Activated CD8-positive, alpha-beta memory T cell treated with anti-CD3 and anti-CD28 coated beads, Interleukin-2, amount 50 U/mL, for 48 hours (primary cell): ENCODE measurements at places on chromosomes 6 and 20.

- no peak for DNase-seq
Observed at GRCh38 chr6:25583099-25583498, 68.9 kb upstream of the SCGN start.

DNA sequence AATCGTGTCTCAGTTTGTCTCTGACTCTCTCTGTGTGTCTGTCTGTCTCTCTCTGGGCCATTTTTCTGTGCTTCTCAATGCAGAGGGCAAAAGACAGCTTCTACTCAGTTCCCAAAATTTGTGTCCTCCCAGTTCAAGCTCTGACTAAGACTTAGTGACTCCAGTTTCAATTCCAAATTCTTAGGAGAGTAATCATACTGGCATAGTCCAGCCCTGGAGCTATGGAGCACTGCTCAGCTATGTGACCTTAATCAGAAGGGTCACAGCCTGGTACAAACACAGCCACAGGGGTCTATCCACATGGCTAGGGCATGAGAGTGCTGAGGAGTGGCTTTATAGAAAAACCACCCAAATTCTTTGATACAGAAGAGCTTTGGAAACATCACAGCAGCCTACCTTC, 91.9 kb downstream of the FOXF2 start:
- DNase-seq: no peak

GRCh38 chr20:8372824-8373380, 240.8 kb downstream of the PLCB1 start:
- no peak for DNase-seq

- DNase-seq: no peak
Observed at GRCh38 chr6:30688569-30688968, 2.1 kb upstream of the PPP1R18 start.

DNA sequence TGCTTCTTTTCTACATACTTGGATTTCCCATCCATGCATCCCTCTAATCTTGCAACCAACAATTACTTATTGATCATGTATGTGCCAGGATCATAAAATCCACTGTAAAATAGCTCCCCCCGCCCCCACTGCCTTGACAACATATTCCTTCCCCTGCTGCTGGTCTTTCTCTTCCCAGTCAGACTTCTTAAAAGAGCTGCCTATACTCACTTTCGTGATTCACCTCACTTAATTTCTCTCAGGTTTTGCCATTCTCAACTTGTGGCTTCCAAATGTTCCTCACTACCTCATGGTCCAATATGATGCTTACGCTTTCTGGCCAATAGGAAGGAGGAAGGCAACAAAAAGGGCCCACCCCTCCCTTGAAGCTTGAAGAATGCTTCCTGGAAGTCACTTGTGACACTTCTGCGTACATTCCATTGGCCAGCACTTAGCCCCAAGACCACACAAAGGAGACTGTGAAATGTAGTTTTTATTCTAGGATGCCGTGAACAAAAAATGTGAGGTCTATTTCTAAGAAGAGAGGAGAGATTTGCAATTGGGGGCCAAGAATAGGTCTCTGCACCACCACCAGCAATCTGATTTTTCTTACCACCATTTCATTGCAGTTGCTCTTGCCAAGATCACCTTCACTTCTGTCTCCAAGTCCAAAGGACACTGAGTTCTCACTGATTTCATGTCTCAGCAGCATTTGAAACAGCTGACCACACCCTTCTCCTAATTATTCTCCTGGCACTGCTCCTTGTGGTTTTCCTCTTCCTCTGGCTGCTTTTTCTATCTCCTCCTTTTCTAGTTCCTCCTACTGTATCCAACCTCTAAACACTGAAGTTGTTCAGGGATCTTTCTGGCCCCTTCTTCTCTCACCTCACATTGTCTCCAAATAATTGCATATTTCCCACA, 30.8 kb downstream of the CD164 start:
- DNase-seq: peak; percentile 8

GRCh38 chr6:54860132-54860531, 13.6 kb downstream of the FAM83B start:
- no peak for DNase-seq

- DNase-seq: no peak
Observed at GRCh38 chr6:45002390-45003105, 325.6 kb upstream of the RUNX2 start.

DNA sequence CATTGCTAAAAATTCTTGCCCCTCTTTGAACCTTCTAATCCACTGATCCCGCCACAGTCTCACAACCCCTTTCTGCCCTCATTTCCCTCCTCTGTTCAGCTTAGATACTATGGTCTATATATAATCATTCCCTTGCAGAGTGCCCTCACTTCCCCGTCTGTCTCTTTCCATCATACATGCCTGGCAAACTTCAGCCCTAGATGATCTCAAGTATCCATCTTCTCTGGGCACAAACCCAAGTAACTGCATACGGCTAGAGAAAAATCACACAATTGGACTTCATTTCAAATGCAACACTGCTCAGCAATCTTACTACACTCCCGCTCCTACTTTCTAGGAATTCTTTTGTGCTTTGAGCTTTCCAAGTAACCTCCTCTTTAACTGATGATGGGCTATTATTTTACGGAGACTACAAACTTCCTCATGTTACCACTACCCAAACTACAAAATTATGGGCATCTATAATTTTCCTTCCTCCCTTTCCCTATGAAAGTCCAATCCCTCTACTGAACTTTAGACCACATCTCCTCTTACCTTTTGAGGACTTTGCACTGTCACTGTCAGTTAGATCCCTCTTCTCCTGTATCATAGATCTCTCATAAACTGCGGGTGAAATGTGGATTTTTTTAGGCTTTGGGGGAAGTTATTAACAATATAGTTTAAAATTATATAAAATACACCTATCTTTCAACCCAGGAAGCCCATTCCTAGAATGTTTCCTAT, 135.6 kb downstream of the BTBD9 start:
- DNase-seq: no peak

DNA sequence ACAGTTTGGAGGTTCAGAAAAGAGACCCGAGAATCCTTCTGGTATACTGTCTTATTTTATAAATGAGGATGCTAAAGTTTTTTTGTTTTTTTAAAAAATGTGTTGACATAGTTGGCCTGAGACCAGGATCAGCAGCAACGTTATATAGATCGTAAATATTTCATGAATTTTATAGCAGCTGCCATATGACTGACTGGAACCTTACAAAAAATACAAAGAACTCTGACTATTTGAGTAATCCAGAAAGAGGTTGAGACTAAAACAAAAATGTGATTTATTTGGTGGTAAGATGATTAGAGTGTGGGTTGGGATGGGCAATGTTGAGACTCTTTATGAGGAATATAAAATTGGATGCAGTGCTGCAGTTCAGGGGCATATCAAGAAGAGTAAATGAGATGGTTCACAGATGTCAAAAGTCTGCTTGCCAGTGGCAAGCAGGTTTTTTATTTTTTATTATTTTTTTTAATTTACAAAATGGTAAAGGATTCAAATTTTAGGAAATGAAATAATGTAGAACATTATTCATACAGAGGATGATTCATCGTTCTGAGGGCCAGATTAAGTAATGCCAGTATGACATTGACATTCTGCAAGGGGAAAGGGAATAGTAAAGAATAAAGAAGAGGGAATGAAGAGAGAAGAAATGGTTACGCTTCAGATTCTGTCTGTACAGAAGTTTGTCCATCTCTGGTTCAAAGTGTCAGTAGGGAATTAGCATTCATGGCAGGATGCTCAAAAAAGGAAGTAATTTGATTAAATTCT, 58.5 kb downstream of the SCAF8 start:
- no peak for DNase-seq

- no peak for DNase-seq
Observed at GRCh38 chr6:27106382-27106781, 141.1 kb upstream of the PRSS16 start.

GRCh38 chr6:145169726-145170224, 565.5 kb downstream of the EPM2A start:
- no peak for DNase-seq

DNA sequence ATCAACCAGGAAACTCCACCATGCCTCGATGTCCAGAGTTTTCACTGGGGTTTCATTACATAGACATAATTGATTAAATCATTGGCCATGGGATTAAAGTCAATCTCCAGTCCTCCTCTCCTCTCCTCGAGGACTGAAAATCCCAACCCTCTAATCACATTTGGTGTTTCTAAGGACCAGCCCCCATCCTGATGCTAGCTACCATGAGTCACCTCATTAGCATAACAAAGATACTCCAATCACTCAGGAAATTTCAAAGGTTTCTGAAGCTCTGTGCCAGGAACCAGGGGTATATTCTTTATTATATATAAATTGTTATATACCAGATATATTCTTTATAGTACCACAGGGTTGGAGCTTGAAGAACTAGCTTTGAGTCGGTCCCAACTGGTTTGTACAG, 212.9 kb upstream of the PRND start:
- DNase-seq: no peak

DNA sequence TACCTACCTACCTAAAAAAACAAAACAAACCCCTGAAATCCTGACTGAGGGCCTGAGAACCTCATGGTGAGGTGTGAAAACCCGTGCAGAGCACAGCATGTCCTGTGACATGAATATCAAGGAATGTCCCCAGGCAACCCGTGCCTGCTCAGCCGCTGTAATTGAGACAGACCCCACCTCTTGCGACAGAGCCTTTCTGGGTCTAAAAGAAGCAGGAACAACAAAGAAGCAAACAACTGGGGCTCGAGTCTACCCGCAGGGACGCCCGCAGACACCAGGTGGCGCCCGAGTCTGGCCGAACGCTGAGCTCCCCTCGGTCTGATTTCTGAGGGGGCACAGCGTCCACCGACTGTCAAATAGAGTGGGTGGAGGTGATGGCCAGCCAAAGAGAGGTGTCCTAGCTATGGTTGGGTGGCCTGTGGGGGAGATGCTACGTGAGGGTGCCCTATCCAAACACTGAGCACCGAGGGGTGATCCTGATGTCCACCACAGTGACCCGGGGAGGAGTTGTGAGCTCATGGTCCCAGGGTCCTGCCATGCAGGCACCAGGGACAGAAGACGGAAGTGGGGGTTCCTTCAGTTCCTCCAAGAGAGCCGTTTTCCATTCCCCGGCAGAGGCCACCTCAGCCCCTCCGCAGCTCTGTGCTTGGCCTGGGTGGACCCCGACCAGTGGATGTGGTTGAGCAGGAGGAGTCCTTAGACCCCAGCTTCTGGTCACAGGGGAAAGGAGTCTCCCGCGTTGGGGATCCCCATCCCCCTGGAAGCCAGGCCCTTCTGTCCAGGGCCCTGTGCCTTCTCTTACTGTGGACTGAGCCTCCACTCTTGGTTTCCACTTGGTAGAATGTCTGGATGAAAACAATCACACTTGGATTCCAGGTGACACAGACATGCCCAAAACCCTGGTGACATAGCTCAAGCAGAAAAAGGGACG, 268.2 kb downstream of the CDC5L start:
- DNase-seq: peak; percentile 94

- DNase-seq: no peak
Observed at GRCh38 chr6:73032586-73032985, 192.7 kb downstream of the KHDC1L start.
